ENCODE measurements at places on chromosomes 11 and 22.

GRCh38 chr11:125215976-125216375, 51.4 kb downstream of the PKNOX2 start:
- DNase-seq, result no peak

- no peak for DNase-seq
Measured at GRCh38 chr11:36508743-36509142, 1.3 kb downstream of the TRAF6 start.

GRCh38 chr22:28791124-28791523, 9.2 kb downstream of the XBP1 start:
- no peak for DNase-seq

- DNase-seq, result no peak
Measured at GRCh38 chr22:39958949-39959639, 1.1 kb upstream of the TMA7B start.

DNA sequence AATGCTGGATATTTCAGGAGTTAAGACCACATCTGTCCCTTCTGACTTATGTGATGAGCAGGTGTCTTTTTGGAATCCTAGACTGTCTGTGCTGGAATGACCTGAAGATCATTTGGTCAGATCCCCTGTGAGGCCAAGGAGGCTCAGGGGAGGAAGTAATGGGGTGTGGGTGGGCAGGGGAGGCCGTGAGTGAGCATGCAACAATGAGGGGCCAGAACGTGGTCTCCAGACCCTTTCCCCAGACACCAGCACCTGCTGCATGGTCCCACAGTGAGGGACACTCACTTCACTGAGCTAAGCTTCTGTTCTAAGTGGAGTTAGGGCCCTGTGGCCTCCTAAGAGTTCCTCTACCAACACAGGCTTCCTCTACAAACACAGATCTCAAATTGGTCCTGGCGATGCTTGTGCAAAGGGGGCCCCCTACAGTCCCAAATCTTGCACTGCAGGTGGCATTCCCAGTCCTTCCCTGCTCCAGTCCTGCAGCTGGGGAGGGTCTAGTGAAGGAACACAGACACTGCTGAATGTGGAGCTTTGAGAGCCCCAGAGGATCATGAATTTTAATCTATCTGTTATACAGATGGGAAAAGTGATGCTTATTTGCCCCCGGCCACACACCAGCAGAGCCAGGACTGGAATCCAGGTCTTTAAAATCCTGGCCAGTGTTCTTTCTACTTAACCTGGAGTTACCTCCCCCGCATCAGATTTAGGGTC, 7.4 kb downstream of the USP2 start:
- DNase-seq, result no peak

GRCh38 chr11:109937968-109938367, 155.2 kb upstream of the ZC3H12C start:
- no peak for DNase-seq

DNA sequence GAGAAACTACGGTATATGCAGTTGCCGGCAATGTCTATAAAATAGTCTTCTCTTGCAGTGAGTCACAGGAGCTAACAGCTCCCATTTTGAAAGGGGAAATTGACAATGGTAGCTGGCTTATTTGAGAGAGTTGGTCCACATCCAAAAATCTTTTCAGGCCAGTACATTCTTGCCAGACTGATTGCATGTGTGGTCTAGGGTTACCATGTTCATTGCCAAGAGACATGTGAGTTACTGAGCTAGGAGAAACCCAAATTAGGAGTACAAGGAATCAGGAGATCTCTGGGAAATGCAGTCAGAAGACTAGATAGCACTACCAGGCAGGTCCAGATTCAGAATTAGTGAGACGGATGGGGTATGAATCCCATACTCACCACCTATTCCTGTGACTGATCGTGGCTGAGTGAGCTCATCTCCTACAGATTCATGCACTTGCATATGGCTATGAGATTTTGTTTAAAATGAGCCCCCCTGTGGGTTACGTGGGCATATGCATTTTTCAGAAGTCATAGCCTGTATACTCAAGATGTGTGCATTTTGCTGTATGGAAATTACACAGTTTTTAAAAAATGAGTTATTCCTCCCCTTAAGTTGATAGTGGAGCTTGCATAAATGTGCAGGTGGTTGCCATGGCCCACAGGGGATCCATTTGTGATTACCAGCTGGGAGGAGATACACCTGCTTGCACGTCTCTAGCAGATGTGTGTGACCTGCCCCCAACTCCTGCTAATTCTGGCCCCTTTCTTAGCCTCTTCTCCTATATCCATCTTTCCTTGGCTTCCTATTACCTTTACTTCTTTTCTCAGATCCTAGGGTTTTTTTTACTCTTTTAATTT, 102.7 kb downstream of the COMMD9 start:
- DNase-seq, result no peak

DNA sequence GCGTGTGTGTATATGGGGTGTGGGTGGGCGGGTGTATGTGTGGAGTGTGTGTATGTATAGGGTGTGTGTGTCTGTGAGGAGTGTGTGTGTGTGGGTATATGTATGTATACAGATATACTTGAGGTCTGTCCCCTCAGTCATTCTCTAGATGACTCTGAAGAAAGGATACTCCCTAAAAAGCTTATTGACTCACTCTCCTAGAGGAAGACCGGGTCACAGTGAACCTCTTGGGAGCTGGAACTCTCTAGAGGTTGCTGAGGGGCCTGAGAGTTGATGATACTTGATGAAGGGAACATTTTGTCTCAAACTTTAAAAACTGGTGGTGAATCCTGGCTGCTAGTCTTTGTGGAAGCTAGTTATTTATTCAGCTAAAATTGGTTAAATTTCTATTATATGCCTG, 15.1 kb downstream of the STX3 start:
- no peak for DNase-seq

GRCh38 chr22:48044487-48045060, 1282.1 kb downstream of the TBC1D22A start:
- DNase-seq, result no peak

GRCh38 chr11:6629892-6630631, 10.8 kb upstream of the TPP1 start:
- no peak for DNase-seq

- no peak for DNase-seq
Measured at GRCh38 chr11:70951139-70951804, 301.1 kb downstream of the SHANK2 start.

DNA sequence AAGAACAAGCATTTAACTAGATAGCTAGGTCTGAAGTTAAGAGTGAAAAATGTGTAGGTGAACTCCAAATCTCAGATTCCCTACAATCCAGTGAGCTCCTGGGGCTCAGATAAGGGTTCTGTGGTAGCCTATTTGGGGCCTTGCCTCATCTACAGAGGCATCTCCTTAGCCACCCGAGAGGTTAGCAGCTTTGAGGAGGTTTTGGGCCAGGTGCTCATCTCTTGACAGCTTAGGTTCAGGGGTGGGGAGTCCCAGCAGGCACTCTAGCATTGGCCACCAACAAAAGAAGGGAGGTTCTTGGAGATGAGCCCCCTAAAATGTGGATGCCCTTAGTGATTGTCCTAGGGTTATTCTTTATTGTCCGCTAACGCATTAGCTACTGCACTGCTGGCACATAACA, 184.4 kb upstream of the B3GAT1 start:
- no peak for DNase-seq

DNA sequence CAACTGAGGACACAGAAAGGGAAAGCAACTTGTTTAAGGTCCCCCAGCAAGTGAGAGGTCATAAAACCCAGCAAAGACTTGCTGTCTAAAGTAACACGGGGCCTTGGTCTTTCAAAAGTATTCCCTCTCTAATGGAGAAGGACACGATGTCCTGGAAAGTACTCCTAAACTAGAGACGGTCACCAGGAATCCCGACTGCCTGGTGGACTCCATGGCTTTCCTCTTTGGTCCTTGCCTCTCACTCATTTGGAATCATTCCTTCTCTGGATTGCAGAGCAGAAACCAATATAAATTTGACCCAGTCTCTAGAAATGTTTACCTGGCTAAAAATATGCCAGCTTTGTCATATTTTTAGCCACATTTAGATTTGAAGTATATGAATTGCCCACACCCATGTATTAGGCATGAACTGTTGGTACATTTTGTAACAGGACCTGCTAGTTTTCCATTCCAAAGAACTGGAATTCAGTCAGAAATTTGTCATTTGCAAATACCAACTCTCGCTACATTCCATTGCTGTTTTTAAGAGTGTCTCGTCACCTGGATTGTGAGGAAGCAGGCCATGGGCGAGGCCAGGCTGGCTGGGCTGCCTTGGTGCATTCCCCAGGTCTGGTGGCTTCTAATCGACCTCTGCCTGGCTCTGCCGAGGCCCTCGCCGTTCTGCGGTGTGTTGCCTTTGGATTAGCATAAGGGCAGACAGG, 12.9 kb downstream of the NAV2 start:
- no peak for DNase-seq

- DNase-seq, result no peak
Measured at GRCh38 chr11:94504689-94505293, 7.5 kb upstream of the C11orf97 start.

Measured in effector memory CD4-positive, alpha-beta T cell (primary cell).